ENCODE measurements at places on chromosomes 6 and 20.

GRCh38 chr6:112468359-112468758 lies 121.2 kb downstream of the RFPL4B start:
- no peak for DNase-seq

- DNase-seq = no peak
Observed at GRCh38 chr20:44765701-44766347, 20.2 kb downstream of the KCNK15 start.

DNA sequence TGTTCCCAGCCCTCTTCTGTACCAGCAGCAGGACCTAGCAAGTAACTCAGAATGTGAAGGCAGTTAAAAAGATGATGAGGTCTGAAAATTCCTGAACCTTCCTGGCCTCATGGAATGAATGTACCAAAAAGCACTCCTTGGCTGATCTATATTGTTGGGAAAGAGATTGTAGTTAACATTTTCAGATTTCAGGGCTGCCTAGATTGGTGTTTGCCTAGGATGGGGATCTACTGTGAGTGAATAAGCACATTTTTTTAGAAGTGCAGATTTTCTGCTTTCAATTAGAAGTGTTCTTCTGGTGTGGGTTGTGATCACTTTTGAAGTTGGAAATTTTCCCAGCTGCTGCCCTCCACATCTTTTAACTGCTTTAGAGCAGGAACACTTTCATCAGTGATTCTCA lies 6.2 kb downstream of the MYLIP start:
- DNase-seq = no peak

DNA sequence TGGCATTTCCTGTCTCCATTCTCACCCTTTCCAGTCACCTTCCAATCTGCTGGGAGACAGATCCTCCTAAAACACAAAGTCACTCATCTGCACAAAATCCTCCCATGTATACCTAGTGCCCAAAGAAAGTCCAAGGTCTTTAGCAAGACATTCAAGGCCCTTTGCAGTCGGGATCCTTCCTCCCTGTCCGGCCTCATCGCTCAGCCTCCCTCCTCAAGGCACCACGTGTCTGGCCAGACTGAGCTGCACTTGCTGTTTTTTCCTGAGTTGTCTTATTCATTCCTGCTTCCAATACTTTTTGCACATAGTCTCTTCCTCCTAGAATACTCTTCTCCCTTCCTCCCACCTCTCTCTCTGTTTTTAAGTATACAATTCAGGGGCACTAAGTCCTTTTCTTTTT lies 1.4 kb downstream of the TRIM15 start:
- no peak for DNase-seq

- no peak for DNase-seq
Observed at GRCh38 chr6:28802417-28803336, 121.1 kb downstream of the TRIM27 start.

DNA sequence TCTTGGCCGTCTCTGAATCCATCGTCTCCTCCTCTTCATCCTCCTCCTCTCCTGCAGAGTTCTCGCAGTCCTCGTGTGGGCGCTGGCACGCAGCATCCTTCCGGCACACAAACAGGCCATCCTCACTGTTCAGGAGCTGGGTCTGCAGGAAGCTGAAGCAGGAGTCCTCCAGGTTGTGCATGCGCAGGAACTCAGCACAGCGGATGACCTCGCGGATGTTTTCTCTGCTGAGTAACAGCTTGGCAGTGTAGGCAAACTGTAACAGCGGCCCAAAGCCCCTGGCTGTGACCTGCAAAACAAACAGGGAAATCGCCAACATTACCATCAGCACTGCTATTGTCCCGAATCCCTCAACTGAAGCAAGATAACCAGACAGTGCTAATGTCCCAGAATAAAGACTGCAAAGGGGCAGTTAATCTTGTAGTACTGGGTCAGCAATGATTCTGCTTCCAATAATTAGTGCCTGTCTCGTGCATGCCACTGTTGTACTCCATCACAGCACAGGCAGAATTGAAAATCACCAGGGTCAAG lies 57.4 kb downstream of the GJA10 start:
- no peak for DNase-seq

- no peak for DNase-seq
Observed at GRCh38 chr6:100719883-100720682, 161.0 kb downstream of the ASCC3 start.

DNA sequence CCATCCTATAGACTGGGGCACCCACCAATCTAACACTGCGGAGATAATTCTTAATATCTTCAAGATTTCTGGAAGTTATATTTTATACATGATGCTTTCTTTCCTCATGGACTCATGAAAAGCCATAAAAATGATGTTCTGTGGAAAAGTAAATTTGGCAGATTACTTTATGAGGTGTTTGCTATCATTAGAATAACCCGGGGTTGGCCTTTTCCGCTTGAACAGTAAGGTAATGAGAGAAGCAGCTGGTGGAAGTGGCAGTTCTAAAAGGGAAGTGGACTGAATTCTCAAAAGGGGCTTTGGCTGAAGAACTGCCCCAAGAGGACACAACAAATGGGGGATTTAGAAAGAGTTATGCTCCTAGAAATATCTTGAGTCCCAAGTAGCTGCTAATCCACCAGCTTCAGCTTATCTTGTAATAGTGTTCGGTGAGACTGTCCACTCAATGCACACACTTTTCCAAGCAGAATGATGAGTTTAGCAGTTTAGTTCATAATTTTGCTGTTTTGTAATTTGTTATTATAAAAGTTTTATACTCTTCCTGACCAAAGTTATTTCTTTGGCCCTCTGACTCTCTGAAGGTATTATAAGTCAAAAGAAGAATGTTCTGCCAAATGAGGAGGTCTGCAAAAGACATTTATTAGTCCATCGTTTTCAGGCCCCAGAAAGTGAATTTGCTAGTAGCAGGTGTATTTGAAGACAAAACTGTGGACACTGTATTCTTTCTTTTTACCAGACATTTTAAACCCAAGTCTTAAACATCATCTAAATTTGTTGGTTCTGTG lies 2.9 kb downstream of the ISM1 start:
- DNase-seq = no peak

DNA sequence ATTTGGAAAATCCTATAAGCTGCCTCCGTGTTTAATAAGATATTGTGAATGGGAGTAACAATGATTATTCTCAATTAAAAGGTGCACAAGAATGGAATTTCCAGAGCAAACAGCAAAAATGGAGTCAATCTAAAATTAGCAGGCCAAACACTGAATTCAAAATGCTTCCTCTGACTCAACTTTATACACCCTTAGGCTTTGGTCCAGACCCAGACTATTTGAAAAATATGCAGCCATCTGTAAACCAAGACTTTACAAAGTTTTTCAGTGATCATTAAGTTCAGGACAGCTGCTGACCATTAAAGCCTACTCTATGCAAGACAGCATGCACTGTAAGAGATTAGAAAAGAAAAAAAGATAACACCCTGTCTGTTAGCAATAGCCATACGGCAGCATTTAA lies 39.4 kb upstream of the CCN6 start:
- DNase-seq = no peak

- no peak for DNase-seq
Observed at GRCh38 chr20:53625311-53626129, 31.9 kb upstream of the ZNF217 start.

All from T-helper 17 cell (primary cell).